ENCODE measurements at places on chromosomes 7 and 10.

GRCh38 chr7:82081644-82082224, 311.9 kb upstream of the HGF start:
- DNase-seq, result no peak

- no peak for DNase-seq
These were observed 396.2 kb downstream of the REEP3 start for GRCh38 chr10:63917363-63917762.

- DNase-seq, result no peak
These were observed 13.2 kb downstream of the ERVW-1 start for GRCh38 chr7:92464515-92464914.

- DNase-seq, result no peak
These were observed 57.7 kb upstream of the EFCAB10 start for GRCh38 chr7:105638902-105639495.

GRCh38 chr7:157158400-157158799, 19.7 kb downstream of the UBE3C start:
- DNase-seq, result no peak

- no peak for DNase-seq
These were observed 180.2 kb downstream of the CELF2 start for GRCh38 chr10:11197878-11198277.

GRCh38 chr10:72746426-72747363, 54.8 kb downstream of the MCU start:
- DNase-seq, result no peak

All from effector CD4-positive, alpha-beta T cell (primary cell).